ENCODE measurements at places on chromosomes 5 and 9.

GRCh38 chr5:116892993-116893392, 318.4 kb upstream of the SEMA6A start:
- DNase-seq = no peak

DNA sequence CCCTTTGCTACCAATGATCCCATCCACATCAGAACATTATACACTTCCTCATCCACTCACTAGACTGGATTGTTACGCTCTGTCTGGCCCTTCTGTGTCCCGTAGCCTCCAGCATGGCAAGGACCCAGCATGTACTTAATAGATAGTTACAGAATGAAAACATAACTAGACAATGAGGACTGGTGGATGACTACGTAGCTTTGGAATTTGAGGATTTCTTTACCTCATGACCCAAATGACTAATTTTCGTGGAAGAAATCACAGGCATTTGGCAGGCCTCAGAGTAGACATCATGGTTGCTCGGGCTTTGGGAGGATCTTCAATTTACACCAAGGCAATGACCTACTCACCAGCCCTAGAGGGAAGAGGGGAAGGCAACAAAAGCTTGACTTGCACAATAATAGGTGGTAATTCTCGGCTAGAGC, 299.8 kb downstream of the TLE1 start:
- no peak for DNase-seq

DNA sequence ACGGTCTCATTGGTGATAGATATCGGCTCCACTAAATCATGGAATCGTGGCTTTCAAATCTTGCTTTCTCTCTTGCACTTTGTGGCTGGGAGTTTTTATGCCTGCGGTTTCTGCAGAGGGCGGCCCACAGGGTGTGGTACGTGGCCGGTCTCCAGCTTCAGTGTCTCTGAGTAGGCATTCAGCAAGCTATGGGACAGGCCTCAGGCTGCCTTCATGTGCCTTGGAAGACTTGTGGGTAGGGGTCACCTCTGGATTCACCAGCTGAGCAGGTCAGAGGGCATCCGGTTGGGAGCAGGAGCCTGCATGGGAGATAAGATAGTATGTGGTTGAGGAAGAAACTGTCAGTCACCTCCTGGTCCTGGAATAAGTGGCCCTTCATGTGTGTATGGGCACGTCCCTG, 47.7 kb downstream of the AMBP start:
- DNase-seq = no peak

- DNase-seq = peak; percentile 38
These were observed 5.8 kb upstream of the IFNA1 start for GRCh38 chr9:21434202-21435014.

- DNase-seq = no peak
These were observed 831 bp downstream of the INPP5E start for GRCh38 chr9:136438548-136439480.

DNA sequence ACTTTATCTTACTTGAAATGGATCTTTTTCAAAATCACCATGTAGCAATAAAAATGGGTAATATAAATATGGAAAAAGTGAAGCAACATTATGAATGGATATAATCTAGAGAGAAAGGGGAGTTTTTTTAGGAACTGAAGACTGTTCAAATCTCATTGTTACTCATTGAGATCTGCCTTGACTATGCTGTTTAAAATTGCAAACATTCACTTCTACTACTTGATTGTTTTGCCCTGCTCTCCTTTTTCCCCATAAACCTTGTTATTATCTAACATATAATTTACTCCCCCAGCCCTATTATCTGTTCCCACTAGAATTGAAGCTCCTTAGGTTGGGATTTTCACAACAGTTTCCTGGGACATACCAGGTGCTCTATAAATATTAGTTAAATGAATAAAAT, 22.0 kb downstream of the PAM start:
- DNase-seq = no peak

DNA sequence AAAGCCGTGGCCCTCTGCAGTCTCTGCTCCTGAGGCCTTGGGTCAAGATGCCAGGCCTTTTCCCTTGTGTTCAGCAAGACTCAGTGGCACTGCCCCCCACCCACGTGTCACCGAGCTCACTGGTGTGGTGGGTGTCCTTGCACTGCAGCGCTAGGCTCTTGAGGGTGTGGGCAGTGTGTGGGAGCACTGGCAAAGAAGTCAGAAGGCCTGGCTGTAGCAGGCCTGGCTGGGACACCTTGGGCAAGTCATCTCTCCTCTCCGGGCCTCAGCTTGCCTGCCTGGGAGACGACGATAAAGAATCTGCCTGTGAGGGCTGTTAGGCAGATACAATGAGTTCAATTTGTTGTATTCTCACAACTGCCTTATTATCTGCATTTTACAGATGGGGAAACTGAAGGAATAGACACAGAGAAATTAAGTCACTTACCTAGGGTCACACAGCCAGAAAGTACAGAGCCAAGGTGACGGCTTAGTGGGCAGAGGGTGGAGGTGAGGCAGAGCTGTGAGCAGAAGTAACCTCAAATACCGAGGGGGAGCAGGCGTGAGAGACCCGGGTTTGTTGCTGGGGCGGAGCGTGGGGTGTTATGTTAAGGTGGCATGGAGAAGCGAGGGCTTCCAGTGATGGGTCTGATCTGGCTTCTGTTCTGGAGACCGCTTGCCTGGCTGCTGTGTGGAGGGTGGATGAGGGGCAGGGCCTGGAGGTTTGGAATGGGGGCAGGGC, 1.4 kb downstream of the TSPAN17 start:
- no peak for DNase-seq

- DNase-seq = no peak
These were observed 263.9 kb downstream of the SAXO1 start for GRCh38 chr9:18768951-18769622.

DNA sequence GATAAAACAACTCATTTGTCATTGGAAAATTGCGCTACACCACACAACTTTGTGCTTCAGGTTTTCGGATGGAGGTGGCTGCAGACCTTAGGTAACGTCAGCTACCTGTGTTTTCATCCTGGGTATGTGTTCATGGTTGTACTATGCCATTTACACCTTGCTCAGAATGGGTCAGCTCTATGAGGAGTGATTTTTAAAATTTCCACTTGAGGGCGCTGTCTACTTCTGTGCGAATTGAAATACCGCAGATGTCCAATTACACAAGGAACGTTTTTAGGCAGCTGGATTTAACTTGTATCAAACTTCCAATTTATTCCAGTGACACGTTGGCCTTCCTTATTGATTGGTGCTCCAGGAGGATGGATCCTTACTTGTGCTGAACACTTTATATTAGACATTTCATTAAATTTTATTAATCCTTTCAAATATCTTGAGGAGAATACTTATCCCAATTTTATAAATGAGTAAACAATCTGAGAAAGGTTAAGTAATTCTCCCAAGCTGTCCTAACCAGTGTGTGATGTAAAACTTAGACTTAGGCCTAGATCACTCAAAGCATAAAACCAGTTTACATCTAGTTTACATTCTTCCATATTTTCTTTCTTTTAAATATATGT, 23.4 kb downstream of the DMRTA1 start:
- peak; percentile 46 for DNase-seq

- DNase-seq = no peak
These were observed 1641.8 kb upstream of the WWC1 start for GRCh38 chr5:166649676-166650075.

GRCh38 chr5:66701244-66701643, 105.1 kb downstream of the MAST4 start:
- DNase-seq = no peak

- DNase-seq = no peak
These were observed 5.7 kb upstream of the OLFM1 start for GRCh38 chr9:135081731-135082130.

- no peak for DNase-seq
These were observed 3.1 kb downstream of the CYSTM1 start for GRCh38 chr5:140178086-140178410.

- no peak for DNase-seq
These were observed 52.6 kb downstream of the SAR1B start for GRCh38 chr5:134580001-134580460.

DNA sequence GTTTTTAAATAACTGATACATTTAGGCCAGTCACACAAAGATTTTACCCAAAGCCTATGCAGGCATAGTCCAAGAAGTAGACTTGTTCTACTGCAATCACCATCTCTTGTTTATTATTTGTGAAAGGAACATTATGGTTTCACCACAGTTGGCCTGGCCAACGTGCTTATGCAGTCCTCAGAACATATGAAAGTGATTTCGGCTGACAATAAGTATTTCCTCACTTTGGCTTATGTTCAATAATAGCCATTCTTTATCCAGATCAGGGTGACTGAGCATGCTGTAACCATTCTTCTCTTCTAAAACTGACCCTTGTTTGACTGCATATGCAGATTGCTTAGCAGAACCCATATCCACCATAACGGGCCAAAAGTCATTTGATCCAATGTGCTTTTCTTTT, 76.6 kb upstream of the CCDC152 start:
- no peak for DNase-seq

GRCh38 chr9:23783509-23783908, 42.5 kb downstream of the ELAVL2 start:
- no peak for DNase-seq

GRCh38 chr5:132397224-132397623, 27.7 kb downstream of the SLC22A5 start:
- DNase-seq = no peak

DNA sequence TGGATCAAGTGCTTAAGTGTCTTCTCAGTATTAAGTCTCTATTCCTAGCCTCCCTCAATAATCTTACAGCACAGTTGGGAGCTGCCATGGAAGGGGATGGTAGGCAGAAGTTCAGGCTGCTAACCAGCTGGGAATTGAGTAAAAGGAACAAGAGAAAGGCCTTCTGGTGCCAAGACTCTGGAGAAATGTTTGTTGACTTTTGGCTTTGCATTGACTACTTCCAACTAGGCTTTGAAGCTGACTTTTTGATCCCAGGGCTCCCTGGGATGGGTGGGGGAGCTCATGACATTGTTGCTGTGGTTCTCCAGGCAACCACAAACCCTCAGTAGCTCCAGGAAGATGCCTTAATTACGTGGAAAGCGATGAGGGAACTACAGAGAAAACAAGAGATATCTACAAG, 85.2 kb upstream of the HTR4 start:
- DNase-seq = no peak

- no peak for DNase-seq
These were observed 197.5 kb downstream of the IRX1 start for GRCh38 chr5:3793162-3793561.

- no peak for DNase-seq
These were observed 161.9 kb upstream of the GAS1 start for GRCh38 chr9:87109231-87109631.

DNA sequence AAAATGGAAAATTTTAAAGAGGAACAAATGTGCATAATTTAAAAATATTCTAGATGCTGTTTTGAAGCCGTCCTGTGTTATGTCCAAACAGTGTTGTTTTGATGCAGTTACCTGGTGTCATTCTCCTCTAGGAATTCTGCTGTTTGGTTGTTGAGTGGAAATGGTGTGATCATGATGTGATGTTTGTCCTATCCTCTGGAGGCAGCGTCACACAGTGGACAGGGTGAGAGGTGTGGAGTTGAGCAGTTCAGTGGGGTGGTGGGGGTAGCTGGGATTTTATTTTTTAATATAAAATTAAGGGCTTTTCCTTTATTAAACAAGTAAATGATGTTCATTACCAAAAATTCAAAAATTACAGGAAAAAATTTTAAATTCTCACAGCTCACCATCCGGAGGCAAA, 31.2 kb downstream of the PRDM6 start:
- no peak for DNase-seq

- peak; percentile 64 for DNase-seq
These were observed 8.6 kb upstream of the PSAT1 start for GRCh38 chr9:78288214-78288892.

GRCh38 chr5:136042665-136043121, 13.9 kb downstream of the TGFBI start:
- DNase-seq = no peak

- no peak for DNase-seq
These were observed 1.3 kb downstream of the SLC25A48 start for GRCh38 chr5:135835766-135836165.

DNA sequence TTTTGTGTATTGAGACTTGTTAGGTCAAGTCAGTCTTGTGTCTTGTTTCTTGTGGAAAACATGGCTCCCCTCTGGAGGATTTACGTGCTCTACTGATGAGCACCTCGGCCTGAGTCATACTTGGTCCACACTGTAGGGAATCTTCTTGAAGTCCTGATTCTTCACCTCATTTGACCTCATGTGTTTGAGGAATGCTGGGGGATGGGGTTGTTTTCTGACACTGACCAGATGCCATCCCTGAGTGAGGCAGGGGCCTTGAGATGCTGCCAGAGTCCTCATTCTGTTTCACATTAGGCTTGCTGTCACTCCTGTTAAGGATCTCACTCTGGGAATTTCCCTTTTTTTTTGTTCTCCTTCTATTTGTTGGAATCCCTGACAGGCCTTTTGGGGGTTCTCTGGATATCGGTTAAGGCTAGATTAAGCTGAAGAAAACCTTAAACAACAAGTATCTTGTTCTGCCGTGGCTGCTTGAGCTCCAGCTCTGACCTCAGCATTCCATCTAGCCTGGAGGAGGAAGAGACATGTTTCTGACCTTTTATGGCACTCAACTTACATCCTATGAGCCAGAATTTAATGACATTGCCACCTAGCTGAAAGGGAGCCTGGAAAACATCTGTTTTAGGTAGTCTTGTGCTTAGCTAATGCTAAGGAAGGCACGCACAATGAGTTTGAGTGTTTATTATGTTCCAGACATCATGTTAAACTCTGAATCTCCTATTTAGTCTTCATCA, 20.6 kb downstream of the TCOF1 start:
- no peak for DNase-seq

GRCh38 chr5:3118340-3118739, 366.9 kb upstream of the IRX2 start:
- DNase-seq = no peak

GRCh38 chr5:35230038-35230611, at the start of gene PRLR:
PRLR (minus strand) TSS chr5:35230487; CDS start chr5:35089620, 140,867 bp downstream.
- no peak for DNase-seq

- peak; percentile 78 for DNase-seq
These were observed 47.7 kb downstream of the FTMT start for GRCh38 chr5:121899346-121899745.

- no peak for DNase-seq
These were observed 29.1 kb downstream of the TSPAN17 start for GRCh38 chr5:176676361-176676824.

GRCh38 chr5:39800042-39800601, 375.3 kb upstream of the DAB2 start:
- no peak for DNase-seq

DNA sequence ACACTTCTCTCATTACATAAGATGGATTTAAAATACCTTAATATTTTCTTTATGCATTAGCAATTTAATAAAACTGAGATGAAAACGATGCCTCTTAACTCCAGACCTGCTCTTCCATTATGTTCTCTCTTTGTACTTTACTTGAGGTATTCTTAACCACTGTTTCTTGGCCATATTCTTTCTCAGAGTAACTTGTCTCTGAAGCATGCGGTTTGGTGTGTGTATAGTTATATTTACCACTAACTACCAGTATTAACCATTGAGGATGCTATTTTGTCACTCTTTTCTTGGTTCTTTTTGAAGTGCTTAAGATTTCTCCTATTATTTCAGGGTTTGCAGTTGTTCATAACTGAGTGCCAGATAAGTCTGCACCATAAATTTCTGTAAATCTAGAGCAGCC, 17.9 kb downstream of the TMEM167A start:
- no peak for DNase-seq

- DNase-seq = no peak
These were observed 140.0 kb upstream of the RAI14 start for GRCh38 chr5:34516166-34516565.

All from NCI-H1105 treated with DMSO at 0.1 percent for 48 hours (cell line).